ENCODE measurements at places on chromosomes 2 and 18.

GRCh38 chr2:182667315-182667695 is 48.8 kb upstream of the DNAJC10 start:
- no peak for DNase-seq

DNA sequence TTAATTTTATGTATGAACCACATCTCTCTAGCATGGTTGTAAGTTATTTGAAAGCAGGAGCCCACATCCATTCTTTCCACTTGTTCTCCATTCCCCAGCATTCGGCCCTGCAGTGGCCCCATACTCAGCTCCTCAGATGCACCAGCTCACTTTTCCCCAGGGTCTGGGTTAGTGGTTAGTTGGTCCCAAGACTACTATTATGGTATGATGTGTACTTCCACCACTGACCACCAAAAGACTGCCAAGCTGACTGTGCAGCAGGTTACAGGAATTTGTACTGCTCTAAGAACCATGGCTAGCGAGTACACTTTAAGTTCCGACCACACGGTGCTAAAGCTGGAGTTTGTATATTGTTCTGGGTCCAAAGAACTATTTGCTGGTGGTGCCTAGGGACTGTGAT is 413.6 kb upstream of the TCF4 start:
- DNase-seq = no peak

DNA sequence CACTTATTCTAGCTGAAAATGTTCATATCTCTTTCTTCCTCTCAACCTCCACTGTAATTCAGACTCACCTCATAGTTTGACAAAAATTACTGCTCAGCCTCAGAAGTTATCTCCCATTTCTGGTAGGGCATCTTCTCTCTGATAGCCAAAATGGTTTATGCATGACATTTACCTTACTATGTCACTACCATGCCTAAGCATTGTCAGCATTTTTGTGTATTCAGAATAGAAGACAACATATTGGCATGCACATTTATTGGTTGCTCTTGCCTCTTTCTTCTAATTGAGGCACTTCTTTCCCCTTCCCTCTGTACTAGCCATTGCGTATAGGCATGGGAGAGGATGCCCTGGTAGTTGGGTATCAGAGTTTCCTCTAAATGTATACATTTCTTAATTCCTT is 406.1 kb upstream of the DCC start:
- no peak for DNase-seq

- DNase-seq = no peak
Measured at GRCh38 chr18:74334242-74334893, 18.7 kb downstream of the C18orf63 start.

GRCh38 chr18:48352051-48352755 is 57.0 kb downstream of the ZBTB7C start:
- no peak for DNase-seq

- no peak for DNase-seq
Measured at GRCh38 chr18:683531-683930, 26.1 kb downstream of the TYMS start.

GRCh38 chr2:6281524-6281923 is 584.2 kb downstream of the CMPK2 start:
- no peak for DNase-seq

- DNase-seq = peak; percentile 3
Measured at GRCh38 chr2:152573168-152573567, 144.1 kb downstream of the PRPF40A start.

GRCh38 chr2:43175020-43175441 is 51.4 kb downstream of the ZFP36L2 start:
- DNase-seq = no peak
